ENCODE measurements at places on chromosomes 13 and 19.

- DNase-seq, result no peak
These were observed 249.2 kb downstream of the DIAPH3 start for GRCh38 chr13:59914556-59914955.

DNA sequence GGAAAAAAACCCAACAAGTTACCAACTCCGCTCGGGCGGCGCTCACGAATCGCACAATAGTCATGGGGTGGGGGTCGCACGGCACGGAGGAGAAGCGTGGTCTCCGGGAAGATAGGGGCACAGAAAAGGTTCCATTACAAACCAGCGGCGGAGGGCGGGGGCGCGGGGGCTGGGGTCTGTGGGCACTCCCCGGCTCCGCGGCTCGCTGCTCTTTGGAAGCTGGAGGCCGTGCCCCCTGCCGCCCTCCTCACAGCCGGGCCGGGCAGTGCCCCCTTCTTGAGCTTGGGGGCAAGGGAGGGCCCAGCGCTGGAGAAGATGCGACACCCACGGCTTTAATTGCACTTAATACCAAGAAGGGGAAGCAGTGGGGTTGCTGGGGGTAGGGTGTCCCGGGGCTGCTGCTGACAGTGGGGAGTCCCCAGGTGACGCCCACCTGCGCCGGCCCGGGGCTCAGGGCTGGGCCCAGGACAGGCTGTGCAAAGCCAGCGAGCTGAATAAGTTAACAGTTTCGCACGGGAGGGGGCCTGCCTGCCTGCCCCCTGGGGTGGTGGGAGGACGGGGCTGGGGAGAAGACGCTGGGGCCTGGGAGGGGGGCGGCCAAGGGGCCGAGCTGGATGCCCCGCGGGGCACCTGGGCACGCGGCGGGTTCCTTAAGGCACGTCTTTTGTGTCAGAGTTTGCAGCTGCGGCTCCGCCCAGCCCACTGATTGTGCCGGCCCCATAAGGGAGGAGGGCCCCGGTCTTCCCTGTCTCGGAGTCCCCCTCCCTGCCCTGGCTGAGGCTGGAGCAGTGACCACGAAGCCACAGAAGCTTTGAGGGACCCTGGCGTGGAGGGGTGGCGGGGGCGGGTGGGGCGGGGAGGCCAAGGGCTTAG, 9.8 kb downstream of the DCAF15 start:
- DNase-seq, result no peak

DNA sequence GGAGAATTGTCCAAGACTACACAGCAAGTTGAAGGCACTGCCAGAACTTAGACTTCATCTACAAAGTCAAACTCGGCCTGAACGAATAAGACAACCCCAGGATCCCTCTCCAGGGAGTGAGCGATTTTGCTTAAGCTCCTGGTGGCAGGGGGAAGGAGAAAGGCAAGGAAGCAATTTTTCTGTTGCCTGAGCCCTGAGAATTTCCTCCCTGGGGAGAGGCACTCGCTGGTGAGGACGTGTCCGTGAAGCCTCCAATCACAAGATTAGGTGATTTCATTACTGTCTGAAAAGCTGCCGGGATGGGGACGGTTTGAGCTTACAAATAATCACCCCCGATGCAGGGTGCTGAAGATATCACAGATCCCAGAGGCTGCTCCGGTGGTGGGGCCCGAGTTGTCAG, 45.6 kb downstream of the TINCR start:
- no peak for DNase-seq

DNA sequence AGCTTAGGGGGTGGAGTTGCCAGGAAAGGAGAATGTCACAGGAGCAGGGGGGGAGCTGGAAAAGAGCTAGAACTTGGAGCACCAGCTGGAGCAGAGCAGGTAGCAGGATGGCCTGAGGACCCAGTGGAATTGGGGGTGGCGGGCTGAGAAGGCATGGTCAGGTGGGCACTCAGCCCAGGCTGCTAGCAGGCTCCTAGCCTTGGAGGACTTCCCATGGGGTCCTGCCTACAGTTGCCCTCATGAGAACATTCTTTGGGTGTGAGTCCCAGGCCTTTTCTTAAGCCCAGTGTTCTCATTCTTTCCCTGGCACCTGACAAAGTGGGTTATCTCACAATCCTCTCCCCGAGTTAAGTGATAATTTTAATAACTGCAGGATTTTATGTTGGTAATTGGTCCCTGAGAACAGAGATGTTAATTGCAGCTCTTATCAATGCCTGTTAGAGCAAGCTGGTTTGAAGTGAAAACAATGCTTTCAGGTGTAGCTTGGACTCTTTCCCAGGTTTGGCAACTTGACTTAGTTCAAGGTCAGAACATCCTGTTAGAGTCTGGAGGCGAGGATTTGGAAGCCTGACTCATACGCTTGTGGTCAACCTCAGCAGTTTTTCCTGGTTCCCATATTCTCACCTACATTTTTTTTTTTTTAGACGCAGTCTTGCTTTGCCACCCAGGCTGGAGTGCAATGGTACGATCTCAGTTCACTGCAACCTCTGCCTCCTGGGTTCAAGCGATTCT, 18.1 kb upstream of the OLFM4 start:
- DNase-seq, result no peak

DNA sequence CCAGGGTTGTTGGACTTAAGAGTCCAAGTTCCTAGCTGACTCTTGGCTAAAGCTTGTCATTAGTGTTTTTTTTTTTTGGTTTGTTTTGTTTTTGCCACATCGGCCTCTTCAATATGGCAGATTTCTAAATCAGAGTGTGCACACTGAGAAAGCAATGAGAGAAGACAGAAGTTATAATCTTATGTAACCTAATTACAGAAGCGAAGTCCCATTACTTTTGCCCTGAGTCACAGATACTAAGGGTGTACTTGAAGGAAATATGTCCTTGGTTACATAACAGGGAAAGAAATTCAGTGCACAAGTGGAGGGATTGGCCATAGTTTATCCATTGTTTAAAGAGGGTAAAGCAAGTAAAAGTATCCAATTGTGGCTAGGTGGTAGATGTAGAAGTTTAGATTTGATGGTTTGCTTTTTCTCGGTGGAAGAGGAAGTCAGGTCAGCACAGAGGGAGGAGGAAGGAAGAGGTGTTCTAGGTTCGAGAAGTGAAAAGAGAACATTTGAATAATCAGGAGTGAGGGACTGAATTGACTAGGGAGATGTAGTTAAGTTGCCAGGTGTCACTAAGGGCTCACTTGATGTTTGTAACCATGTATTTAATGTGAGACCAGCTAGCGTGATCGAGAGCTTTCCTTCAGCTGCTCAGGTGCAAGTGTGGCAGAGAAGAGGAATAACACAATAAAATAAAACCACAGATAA, 12.2 kb downstream of the GTF2F2 start:
- DNase-seq, result no peak

DNA sequence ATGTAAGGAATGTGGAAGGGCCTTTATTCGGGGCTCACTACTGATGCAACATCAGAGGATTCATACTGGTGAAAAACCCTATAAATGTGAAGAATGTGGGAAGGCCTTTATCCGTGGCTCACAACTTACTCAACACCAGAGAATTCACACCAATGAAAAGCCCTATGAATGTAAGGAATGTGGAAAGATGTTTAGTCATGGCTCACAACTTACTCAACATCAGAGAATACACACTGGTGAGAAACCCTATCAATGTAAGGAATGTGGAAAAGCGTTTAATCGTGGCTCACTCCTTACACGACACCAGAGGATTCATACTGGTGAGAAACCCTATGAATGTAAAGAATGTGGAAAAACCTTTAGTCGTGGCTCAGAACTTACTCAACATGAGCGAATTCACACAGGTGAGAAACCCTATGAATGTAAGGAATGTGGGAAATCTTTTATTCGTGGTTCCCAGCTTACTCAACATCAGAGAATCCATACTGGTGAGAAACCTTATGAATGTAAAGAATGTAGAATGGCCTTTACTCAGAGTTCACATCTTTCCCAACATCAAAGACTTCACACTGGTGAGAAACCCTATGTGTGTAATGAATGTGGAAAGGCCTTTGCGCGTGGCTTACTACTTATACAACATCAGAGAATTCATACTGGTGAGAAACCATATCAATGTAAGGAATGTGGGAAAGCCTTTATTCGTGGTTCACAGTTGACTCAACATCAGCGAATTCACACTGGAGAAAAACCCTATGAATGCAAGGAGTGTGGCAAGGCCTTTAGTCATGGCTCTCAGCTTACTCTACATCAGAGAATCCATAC, 44.3 kb downstream of the ZNF585A start:
- no peak for DNase-seq

DNA sequence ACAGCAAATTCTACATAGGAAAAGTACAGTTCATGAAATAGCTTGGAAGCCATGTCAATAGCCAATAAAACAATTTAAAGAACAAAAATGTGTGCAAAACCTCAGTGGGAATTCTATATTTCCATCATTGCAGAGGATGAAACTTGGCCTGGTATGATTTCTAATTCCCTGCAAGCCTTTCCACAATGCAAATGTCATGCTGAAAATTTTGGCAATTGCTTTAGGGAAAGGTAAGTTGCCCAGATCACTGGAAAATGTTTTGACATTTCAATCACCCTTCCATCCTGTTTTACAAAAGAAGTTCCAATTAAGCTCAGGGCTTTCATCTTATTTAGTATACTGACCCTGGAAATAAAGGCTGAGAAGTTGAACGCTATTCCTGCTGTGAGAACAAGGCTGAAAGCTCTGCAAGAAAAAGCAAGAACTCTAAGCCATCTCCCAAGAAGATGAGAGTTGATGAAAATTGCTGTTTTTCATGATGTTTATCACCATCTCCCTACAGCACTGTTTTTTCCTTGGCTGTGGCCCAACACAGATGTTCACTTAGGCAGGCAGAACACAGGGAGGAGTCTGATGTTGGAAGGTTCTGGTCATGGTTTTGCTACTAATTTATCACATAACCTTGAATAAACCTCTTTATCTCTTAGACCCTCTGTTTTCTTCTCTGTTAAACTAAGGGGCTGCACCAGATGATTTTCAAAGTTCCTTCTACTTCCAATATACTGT, 263.7 kb downstream of the KCTD12 start:
- DNase-seq, result no peak

Measured in memory B cell (primary cell).